ENCODE measurements at places on chromosomes 2 and 18.

DNA sequence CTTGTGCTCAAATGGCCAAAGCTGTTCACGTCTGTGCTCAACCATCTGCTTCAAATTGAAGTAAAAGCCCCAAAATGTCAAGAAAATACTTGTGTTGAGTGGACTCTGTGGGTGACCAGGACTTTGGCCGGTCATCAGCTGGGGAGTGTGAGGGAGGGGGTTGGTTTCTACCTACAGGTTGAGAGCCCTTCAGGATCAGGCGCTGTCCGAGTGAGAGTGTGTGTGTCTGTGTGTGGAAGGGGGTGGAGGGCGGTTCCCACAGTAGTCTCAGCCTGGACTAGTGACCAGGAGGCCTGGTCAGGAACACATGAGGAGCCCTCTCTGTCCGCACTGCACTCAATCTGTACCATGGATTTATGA lies 34.2 kb downstream of the ATOH8 start:
- no peaks in the 10 kb centered on the region for H3K36me3 ChIP-seq
- H3K4me3 ChIP-seq: no peak overlapping the region
- no peak overlapping the region for H3K27ac ChIP-seq
- no peak for ATAC-seq
- peaks cover 44% of the 10 kb centered on the region for H3K27me3 ChIP-seq
- peaks cover 14% of the 10 kb centered on the region for H3K4me1 ChIP-seq

DNA sequence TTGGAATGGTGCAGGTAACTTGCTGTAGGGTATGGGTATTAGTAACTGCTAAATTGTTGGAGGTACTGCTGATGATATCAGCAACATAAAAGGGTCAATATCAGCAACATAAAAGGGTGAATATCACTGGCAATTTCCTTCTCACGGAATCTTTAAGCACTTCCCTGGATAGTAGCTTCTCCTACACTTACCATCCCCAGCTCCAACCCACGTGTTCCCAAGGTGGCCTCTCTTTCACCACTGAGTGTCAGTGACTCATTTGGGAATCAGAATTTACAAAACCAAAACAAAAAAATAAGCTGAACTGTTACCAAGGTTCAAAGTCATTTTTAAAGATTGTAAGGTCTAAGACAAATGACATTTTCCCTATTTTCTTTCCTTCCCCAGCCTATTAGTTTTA lies 70.8 kb downstream of the LRP2 start:
- no peaks in the 10 kb centered on the region for H3K36me3 ChIP-seq
- no peak overlapping the region for H3K4me3 ChIP-seq
- H3K27ac ChIP-seq: no peak overlapping the region

DNA sequence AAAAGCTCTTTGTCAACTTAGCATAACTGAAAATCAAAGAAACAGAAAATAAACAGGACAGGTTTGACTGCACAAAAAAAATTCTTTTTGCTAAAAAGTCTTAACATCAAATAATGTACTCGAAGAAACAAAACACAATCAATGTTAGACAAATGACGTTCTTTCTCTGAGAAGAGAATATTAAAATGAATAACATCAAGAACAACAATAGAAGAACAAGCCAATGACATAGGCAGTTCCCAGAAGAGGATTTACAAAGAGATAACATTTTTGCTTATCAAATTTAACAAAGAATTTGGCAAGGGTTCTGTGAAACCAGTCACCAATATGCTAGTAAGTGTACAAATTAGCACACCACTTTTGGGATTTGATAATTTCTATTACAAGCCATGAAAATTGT lies 5.8 kb downstream of the GPR55 start:
- H3K27ac ChIP-seq: peak overlapping the region; percentile 84
- H3K27me3 ChIP-seq: no peaks in the 10 kb centered on the region
- H3K4me1 ChIP-seq: peaks cover 70% of the 10 kb centered on the region
- no peak overlapping the region for H3K4me3 ChIP-seq

DNA sequence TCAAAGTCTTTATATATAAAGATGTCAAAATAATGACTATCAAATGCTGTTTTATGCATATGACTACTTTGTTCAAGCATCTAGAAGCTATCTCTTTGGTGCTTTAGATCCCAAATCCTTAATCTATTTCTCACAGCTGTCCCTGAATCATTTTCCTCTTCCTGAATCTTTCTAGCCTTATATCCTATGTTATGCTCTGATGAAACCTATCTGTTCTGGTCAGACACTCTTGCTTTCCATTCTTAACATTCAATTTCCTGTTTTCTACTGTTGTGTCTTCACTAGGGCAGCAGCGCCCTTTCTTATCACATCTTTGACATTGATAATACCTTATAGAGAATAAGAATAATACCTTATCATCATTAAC lies 6.3 kb upstream of the PARD3B start:
- no peak for ATAC-seq
- H3K27ac ChIP-seq: no peak overlapping the region
- no peak overlapping the region for H3K4me3 ChIP-seq
- peaks cover 9% of the 10 kb centered on the region for H3K27me3 ChIP-seq

DNA sequence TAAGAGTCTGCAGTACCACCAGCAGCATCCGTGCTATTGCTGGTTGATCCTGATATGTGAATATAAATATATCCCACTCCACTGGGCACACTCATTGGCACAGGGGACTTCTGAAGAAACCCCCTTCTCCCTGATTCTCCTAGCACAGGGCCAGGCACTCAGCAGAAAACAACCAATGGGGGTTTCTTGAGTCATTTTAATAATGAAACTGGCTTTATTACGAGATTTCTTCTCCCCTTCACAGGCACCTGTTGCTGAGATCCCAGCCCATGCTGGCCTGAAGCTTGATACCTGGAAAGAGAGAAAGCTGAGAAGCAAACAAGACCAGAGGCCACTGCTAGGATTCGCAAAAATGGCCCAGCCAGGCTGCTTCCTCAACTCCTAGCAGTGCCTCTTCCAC lies 17.9 kb upstream of the CYRIA start:
- peaks cover 67% of the 10 kb centered on the region for H3K4me1 ChIP-seq
- peak overlapping the region; percentile 59 for H3K27ac ChIP-seq
- no peaks in the 10 kb centered on the region for H3K27me3 ChIP-seq
- no peaks in the 10 kb centered on the region for H3K36me3 ChIP-seq
